ENCODE measurements at places on chromosomes 7 and 10.

- no peak for DNase-seq
Observed at GRCh38 chr7:100185726-100186125, 8.0 kb downstream of the STAG3 start.

- DNase-seq = peak; percentile 79
Observed at GRCh38 chr10:91162495-91163268, 57.8 kb upstream of the PCGF5 start.

DNA sequence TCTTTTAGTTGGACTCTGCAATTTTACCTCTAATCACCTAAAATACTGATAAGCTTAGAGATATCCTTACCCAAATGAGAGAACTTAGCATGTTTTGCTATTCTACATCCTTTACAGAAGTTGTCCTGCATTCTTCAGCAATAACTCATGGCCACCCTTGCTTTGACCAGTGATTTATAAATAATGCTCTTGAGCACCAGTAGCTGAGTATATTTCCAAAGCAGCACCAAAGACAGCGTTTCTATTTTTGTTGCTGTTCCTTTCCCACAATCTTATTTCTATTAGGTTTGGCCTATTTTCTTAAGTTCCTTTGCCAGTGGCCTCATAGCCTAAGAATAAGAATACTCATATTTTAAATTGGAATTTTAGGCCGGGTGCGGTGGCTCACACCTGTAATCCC, 15.0 kb downstream of the ARPC1A start:
- DNase-seq = no peak

DNA sequence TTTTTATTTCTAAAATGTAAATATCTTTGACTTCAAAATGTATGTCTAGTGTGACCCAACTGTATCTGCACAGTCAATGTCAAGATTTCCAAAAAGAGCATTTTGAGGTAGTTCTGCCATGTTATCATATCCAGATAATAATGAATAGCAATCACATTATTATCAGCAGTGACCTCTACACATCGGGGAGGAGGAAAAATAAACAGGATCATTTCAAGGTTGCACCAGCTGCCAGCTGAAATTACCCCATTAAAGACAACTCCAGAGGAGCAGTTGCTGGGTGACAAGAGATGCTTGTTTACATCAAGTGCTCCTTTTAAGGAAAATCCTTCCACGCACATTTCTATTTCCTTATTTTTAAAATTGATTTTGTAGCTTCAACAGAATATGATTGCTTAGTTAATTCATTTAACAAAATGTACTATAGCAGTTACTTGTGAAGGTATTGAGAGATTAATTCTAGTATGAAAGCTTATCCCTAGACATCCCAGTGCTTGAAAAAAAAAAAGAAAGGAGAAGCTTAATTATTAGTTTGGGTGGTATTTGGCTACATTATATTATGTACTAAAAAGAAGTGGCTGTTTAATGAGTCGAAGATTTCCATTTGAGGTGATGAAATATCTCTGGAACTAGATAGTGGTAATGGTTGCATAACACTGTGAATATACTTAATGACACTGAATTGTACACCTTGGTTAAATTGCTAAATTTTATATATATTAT, 19.3 kb upstream of the SLC35G1 start:
- no peak for DNase-seq

GRCh38 chr7:122556873-122557542, 141.9 kb downstream of the RNF133 start:
- no peak for DNase-seq

- DNase-seq = no peak
Observed at GRCh38 chr10:123398180-123398591, 244.0 kb downstream of the BUB3 start.

DNA sequence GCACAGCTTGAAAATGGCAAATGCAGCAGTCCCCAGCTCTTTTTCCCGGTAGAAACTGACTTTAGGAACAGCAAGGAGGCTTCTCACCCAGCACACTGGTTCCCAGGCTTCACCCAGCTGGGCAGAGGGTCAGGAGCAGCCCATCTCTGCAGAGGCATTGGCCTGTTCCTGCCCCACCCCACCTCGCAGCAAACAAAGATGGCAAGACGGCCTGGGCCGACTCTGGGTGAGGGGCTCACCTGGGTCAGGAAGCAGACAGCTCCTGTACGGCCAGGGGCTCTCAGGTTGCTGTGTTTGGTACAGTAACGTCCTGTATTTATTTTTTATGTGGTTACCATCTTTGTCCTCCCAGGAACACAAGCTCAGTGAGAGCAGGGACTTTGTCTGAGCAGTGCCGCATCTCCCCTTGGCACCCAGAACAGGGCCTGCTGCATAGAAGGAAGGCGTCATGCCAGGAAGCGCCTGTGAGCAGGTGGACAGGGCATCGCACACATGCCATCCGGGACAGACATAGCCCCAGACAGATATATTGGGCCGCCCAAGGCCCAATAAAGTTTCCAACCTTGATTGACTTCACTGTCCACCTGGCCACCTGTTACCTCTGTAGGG, 585.0 kb upstream of the FOXK1 start:
- DNase-seq = no peak

DNA sequence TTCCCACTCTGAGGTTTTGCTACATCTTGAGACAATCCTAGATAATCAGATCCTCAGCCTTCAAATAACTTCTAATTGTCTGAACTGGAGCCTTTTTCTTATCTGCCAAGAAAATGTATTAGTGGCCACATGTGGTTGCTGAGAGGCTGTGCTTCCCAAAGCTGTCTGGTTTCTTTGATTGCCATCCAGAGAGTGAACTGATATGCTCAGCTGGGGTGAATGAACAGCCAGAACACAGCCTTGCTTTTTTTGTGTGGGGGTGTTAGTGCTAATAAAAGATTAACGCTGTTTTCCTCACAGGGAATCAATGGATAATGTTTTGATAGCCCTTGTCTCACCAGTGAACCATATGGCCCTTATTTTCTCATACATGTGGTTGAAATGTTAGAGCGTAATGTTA, 66.9 kb downstream of the BBS9 start:
- DNase-seq = no peak

DNA sequence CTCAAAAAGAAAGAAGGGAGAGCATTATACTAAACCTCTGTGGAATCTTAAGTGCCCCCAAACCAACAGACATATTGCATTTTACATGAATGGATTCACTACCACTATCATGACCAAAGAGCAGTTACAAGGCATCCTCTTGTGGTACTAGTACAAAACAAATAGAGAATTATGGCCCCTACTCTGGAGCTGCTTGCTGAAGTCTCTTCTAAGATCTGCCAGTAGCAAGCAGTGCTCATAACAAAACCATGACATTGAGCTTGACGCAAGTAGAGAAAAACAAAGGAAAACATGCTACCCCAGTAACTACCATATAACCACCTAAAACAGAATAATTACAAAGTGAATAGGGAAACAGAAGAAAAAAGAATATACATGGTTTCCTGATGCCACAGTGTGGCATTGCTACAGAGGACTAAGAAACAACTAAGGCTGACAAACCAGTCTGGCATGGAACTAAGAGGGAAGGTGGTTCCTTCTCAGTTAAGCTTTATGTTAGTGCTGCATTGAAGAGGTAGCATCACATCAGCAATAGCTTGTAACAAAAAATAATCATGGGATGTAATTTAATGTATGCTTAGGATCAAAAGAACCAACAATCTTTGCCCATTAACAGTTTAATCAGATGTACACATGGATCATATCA, 150.2 kb upstream of the AGR3 start:
- no peak for DNase-seq

DNA sequence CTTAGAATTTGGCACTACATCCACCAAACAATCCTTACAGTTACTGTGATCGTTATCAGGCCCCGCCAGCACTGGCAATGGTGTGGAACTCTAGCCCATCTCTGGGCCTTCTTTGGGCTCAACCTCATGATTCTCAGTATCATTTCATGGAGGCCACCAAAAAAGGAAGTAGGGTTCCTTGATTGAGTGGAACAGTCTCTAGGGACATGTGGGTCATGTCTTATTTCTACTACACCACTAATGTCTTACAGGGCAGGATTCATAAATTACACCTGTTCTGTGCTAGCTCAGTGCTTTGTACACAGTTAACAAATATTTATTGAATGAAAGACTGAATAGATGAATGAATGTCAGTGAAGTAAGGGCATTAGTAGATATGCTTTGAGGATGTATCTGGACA, 53.9 kb downstream of the AP3M1 start:
- no peak for DNase-seq

- DNase-seq = no peak
Observed at GRCh38 chr10:65891073-65891981, 1034.5 kb upstream of the LRRTM3 start.

- DNase-seq = no peak
Observed at GRCh38 chr7:132935608-132936007, 146.3 kb downstream of the CHCHD3 start.

DNA sequence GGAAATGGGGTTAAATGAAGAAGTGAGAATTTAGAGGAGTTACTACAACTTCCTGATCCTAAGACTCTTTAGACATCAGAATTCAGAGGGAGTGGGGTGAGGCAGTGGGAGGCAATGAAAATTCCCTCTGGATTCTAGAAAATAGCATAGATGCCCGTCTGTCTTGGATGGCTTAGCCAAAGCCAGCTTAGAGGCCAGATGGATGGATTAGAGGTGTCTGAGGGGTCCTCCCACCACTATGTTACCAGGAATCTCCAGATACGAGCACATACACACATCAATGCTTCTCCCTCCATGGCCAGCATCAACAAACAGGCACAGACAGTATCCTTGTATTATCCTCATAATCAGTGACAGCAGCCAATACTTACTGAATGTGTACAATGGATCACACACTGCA, 418.1 kb downstream of the PLXNA4 start:
- no peak for DNase-seq

GRCh38 chr7:32415936-32416335, 74.2 kb downstream of the LSM5 start:
- DNase-seq = no peak

DNA sequence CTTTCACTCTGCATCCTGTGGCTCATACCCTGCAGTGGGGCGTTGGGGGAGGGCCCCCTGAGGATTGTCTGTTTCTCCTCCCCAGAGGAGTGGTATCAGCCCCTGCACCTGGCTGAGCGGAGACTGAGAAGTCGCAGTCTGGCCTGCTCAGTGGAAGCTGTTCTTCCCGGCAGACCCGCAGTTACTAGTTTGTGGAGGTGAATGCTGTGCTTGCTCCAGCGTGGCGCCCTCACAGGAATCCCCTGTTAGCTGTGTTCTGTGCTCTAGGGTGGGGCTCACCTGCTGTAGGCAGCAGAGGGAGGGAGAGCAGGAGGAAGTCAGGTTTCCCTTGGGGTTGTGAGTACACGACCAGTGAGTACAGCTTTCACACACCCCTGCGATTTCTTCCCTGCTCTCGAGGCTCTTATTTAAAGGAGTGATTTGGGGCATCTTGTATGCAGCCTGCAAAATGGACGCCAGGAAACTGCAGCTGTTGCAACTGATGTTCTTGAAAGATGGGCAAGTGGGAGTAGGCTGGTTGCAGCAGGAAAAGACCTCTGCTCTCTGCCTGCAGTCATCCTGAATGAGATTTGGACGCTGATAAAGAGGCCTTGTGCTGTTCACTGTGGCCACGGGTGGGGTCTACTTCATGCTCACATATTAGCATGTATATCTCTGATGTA, 66.4 kb downstream of the HK1 start:
- DNase-seq = peak; percentile 56

- DNase-seq = no peak
Observed at GRCh38 chr10:27699776-27700175, 45.8 kb downstream of the MKX start.

- DNase-seq = no peak
Observed at GRCh38 chr7:151099486-151100211, 13.4 kb downstream of the AGAP3 start.

Data from activated naive CD4-positive, alpha-beta T cell treated with anti-CD3 and anti-CD28 coated beads, Interleukin-2, amount 10 ng/mL, durations not matched to agents 7 days and 5 days (primary cell).